Activated T-cell treated with anti-CD3 and anti-CD28 coated beads, Interleukin-2, amount 50 U/mL, for 72 hours (primary cell): ENCODE measurements at places on chromosomes 2 and 18.

- no peak for DNase-seq
Measured at GRCh38 chr2:234788381-234788780, 163.4 kb upstream of the SH3BP4 start.

GRCh38 chr2:236674238-236674637, 104.6 kb downstream of the ACKR3 start:
- DNase-seq = no peak

GRCh38 chr2:32701806-32702205, 74.0 kb downstream of the TTC27 start:
- DNase-seq = no peak

- no peak for DNase-seq
Measured at GRCh38 chr2:125961739-125962138, 694.2 kb upstream of the GYPC start.

- DNase-seq = no peak
Measured at GRCh38 chr2:173881461-173881860, 83.7 kb downstream of the SP3 start.

GRCh38 chr18:34600158-34600557, 109.9 kb upstream of the DTNA start:
- no peak for DNase-seq

DNA sequence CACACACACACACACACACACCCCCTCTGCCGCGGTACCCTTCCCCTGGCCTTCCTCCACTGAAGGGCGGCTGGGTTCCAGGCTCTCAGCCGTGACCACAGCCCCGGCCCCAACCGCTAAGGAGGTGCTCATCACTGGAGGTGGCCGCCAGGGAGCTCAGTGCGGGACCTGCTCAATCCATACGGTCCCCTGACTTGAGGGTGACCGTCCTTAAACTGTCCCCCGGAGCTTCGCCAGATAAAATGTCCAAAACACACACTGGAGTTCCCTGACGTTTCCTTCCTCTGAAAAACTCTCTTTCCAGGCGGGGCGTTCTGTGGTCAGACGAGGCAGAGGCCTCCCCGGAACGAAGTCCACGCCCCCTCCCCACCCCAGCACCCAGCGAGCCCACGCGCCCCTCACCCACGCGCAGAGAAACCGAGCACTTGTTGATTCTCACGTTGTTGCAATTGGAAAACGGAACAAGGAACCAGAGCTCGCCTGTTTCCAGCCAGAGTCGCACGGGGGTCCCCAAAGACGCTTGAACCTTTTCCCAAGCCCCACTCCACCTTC, 1.4 kb downstream of the MBP start:
- peak; percentile 63 for DNase-seq

DNA sequence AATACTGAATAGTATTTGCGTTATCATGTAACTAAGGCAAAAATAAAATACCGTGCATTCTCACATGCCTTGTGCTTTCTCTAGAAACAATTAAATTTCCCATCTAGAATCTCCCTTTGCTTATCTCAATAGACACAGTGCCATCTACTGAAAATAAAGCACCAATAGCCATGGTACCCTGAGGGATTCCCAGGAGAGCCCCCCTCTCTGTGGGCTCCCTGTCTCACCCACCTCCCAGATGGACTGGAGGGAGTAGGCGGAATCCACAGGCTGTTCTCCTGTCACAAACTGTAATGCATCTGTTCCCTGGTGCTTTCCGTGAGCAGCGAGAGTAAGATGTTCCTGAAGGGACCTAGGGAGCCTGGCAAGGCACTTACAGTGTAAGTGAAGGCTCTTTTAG, 112.4 kb upstream of the UPP2 start:
- no peak for DNase-seq

DNA sequence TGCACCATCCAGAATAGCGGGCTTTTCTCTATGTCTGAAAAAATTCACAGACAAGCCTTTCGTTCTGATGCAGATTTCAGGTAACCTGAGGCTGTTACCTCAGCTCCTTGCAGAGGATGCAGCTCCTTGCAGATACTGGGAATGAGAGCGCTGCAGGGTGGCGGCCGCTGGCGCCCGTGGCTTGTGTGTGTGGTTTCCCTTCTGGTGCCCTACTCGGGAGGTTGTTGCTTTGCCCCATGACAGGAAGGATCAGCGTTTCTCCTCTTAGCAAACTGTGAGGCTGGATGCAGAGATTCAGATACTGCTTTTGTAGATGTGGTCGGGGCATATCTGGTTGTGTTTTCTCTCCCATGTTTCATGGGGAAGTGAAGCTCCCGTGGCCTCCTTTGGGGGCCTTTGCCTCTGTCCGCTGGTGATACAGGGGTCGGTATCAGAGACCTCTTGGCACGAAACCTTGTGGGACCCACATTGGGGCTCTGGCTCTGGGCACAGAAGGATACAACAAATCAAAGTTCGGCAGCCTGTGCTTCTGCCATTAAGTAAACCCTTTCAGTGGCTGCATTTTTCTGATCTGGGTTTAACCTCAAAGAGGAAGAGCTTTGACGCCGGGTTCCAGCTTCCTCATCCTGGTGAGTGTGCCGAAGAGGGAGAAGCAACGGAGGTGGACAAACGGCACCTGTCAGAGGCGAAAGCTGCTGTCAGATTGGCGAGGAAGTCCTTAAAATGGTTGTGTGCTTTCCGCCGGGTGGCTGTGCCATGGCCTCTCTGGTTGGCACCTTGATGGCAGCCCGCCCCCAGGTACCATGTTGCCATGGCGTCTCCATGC, 127.8 kb downstream of the MBP start:
- DNase-seq = no peak

GRCh38 chr2:154960802-154961583, 262.5 kb downstream of the KCNJ3 start:
- no peak for DNase-seq

DNA sequence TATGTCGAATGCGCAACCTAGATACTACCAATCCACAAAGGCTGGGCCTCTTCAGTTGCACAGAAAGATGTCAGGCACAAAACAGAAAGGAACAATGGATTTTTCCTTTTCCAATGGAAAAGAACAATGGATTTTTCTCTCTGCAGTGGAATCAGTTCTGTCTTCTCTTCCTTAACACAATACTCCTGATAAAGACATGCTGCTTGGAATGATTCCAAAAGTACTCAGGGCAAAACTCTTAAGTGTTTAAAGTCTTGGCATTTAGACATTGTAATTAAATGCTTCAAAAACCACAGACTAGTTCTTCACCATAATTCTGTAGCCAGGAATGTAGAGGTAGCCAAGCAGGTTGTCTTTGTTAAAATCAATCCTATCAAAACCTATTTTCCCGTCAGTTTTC, 46.7 kb upstream of the FLACC1 start:
- no peak for DNase-seq

DNA sequence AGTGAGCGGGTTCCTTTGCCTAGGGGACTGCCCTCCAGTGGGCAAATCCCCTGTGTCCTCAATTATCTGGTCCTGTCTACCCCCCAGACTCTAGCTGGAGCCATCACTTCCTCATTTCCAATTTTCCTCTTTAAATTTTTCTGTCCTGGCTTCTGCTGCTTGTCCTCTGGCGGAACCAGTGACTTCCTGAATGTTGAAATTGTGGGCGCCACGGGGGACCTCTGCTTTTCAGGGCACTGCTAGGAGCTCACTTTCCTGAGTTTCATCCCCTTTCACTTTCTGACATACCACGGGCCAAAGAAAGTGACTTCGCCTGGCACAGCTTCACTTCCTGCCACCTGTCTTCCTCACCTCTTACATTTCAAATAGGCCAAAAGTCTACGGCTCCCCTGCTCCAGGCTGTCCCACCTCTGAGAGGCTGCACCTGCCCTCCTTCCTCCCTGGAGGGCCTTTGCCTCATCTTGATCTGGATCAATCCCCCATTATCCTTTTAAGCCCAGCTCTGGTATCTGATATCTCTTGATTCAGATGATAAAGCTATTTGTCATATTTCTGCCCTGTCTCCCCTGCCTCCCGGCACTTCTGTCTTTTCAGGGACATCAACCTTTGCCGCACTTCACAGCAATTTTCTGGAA, 1.4 kb upstream of the MARCO start:
- DNase-seq = no peak

- no peak for DNase-seq
Measured at GRCh38 chr2:132697556-132698205, 27.7 kb upstream of the LYPD1 start.

DNA sequence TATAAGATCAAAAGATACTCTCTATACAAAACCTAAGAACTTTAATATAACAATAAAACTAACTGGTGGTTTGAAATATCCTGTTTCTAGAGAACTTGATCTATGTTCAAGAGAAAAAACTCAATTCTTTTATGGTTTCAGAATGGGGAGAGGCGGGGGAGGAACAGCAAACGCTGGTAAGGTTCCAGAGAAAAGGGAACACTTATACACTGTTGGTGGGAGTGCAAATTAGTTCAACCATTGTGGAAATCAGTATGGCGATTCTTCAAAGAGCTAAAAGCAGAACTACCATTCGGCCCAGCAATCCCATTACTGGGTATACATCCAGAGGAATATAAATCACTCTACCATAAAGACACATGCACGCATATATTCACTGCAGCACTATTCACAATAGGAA, 17.2 kb downstream of the FAM98A start:
- no peak for DNase-seq

DNA sequence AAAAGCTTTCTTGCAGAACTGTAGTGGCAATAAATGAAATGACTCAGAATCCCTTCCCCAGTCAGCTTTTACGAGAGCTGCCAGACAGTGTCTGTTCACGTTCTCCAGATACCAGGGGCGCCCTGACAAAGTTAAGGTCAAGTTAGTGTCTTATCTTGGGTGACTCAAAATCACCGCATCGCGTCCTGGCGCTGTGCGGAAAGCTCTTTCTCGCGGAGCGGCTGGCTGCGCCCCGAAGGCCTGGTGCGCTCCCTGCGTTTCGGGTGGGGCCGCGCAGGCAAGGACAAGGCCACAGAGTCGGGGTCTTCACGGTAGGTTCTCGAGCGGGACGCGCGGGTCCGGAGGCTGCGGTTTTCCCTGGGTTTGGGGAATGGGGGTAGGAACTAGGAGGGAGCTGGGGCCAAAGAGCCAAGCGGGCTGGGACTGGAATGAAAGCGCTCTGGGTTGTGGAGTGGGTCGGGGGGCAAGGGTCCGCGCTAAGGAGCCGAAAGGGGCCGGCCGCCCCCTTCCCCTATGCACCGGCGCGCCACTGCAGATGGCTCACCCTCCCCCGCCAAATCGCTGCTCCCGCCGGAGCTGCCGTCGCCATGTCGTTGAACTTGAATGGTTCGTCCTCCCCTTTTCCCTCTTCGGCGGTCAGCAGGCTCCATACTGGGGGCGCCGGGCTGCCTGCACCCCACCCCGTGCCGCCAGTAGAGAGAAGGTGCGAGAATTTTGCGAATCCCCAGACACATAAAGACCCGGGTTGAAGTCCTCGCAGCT, 2.6 kb upstream of the HOXD11 start:
- no peak for DNase-seq

- peak; percentile 56 for DNase-seq
Measured at GRCh38 chr2:119517433-119517832, 6.8 kb downstream of the SCTR start.

DNA sequence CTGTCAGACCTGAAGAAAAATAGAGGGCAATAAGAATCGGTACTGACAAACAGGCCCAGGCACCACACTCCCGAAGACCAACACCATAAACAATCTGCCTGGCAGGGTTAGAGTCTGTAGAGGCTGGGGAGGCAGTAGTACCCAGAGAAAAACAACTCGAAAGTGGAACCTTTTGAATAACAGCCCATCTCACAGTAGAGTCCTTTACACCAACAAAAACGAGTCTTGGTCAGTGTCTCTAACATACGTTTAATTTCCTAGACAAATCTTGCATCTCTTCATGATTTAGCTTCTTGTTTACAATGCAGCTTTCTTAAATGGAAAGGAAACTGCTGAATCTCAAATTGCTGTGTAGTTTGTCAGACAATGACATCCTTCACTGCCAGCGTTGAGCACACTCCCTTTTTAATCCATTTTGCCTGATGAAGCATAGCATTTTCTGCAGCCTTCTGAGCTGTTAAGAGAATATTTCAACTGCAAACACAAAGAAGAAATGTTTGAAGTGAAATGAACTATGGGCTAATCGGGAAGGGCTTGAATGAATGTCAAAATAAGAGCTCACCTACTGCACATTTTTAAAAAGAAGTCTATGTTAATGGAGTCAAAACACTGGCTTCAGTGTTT, 73.1 kb upstream of the DSG1 start:
- DNase-seq = no peak

- DNase-seq = no peak
Measured at GRCh38 chr2:174704642-174705041, 59.6 kb downstream of the CHRNA1 start.

- DNase-seq = no peak
Measured at GRCh38 chr2:227057060-227057459, 106.9 kb downstream of the COL4A4 start.
